GM18507 (cell line): ENCODE measurements at places on chromosomes 5 and 9.
A peak's percentile ranks its signal among the peaks of the same experiment; 100 is the strongest.

DNA sequence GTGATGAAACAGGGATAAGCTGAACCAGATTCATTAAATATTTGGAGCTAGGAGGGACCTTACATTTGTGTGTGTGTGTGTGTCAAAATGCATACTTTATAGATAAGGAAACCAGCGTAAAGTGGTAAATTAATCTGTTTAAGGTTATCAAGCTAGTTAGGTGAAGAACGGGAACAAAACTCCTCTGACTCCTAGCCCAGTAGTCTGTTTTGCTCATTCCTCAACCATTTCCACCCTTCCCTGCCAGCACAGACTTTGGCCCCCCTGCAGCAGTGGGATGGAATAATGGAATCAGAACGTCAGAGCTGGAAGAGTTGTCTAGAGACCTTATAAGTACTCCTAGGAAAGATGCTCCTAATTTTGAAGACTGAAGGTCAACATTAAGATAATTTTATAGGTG lies 6.5 kb downstream of the AGXT2 start:
- no peak for DNase-seq

- no peak for DNase-seq
Observed at GRCh38 chr5:65873181-65873750, 53.1 kb upstream of the ERBIN start.

DNA sequence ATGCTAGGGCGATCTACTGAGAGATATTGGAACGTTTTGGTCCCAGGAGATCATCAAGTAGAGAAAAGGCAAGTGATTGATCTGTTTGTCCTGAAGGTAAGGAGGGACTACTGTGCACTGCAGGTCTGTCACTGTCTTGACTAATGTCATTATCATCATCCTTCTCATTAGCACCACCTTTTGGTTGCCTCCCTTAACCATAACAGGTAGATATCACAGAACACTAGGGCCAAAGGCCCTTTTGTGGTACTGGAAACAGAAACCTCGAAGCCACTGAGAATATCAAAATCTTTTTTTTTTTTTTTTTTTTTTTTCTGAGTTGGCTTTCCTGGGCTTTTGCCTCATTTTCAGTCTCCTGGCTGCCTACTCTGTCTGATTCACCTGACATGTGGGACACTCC lies 134.0 kb downstream of the KCTD16 start:
- no peak for DNase-seq

- DNase-seq: peak; percentile 48
Observed at GRCh38 chr9:35945341-35946018, 12.5 kb downstream of the OR2S2 start.

DNA sequence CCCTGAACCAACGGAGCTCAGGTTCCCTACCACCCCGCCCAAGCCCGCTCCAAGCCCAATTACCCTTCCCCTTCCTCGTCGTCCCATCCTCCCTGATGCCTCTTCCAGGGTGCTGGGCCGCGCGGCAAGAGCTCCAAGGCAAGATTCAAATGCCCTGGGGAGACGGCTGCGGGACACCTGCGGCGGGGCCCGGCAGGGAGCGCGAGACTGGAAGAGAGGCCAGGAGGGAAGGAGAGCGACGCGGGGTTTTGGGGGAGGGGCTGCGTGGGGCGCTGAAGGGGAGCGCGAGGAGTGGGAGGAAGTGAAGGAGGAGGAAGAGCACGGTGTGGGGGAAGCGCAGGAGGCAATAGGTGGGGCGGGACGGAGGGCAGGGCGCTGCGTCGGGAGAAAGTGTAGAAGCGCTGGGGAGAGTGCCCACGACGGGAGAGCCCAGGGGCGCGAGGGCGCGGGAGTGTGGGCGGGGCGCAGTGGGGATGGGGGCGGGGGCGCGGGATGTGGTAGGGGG lies 975 bp upstream of the NXNL2 start:
- no peak for DNase-seq

- no peak for DNase-seq
Observed at GRCh38 chr9:12859704-12860251, 85.0 kb downstream of the LURAP1L start.
